Pancreas (tissue), 10 donors: ENCODE measurements at places on chromosomes 2 and 18.

GRCh38 chr2:232519581-232520438, at the start of gene PRSS56:
Gene PRSS56, plus strand, starts transcription at chr2:232520388. Its CDS starts 211 bp downstream, at chr2:232520599.
- no peak for DNase-seq

GRCh38 chr2:81786811-81787210, 1482.3 kb upstream of the LRRTM1 start:
- no peak for DNase-seq

GRCh38 chr2:11005032-11005431, 93.3 kb downstream of the KCNF1 start:
- no peak for DNase-seq

GRCh38 chr2:105655244-105655643, 89.5 kb upstream of the NCK2 start:
- DNase-seq: no peak

DNA sequence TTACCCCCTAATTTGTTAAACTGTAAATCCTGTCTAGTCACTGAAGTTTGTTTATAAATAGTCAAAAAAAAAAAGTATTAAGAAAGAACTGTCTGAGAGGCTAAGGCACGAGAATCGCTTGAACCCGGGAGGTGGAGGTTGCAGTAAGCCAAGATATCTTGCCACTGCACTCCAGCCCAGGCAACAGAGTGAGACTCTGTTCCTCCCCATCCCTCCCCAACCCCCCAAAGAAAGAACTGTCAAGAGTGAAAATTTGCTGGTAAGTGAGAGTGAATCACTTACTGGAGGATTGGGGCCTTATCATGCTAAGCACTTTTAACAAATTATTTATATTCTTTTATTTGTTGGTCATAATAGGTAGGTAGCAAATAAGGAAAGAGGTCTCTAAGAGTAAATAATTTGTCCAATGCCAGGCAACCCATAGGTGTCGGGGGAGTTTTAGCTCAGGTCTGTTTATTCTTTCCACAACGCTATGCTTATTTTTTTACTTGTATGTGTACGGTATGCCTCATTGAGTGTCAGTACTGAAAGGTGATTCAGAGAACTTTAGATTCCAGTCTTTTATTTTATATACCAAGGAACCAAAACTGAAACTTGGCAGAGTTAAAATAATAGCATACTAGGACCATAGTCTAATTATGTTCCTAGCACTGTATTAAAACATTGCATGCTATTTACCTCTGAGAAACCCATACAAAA, 2.5 kb downstream of the TAF4B start:
- no peak for DNase-seq

GRCh38 chr2:151176661-151177060, 85.0 kb downstream of the RBM43 start:
- no peak for DNase-seq
